ENCODE measurements at places on chromosomes 11 and 22.

GRCh38 chr11:12205330-12205729 lies 94.9 kb downstream of the MICAL2 start:
- DNase-seq, result no peak

- peak; percentile 12 for DNase-seq
These were observed 9.0 kb upstream of the CCT8L2 start for GRCh38 chr22:16601437-16602223.

DNA sequence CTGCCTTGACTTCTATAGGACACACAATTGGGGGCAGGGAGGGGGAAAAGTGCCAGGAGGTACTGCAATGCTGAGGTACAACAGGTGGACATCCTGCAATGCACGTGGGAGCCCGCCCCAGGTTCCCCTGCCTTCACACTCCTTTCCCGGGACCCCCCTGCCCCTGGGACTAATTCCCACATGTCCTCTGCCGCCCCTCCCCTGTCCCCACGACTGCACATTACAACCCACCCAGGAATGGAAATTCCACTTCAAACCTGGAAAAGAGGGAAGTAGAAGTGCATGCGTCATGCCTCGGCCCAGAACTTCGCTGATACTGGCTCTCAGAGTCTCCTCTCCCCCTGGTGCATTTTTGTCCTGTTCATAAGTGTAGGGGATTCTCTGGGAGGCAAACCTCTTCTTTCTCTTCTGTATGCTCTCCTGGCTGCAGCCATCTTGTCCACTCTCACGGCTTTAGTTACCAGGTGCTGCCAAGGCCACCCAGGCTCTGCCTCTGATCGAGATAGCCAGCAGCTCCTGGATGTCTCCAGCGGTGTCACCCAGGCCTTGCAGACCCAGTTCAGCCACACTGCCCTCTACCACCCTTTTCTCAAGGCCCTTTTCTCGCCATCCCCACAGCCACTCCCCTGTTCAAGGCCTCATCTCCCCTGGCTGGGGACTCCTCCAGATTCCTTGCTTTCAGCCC lies 43.7 kb downstream of the GDPD5 start:
- peak; percentile 19 for DNase-seq

DNA sequence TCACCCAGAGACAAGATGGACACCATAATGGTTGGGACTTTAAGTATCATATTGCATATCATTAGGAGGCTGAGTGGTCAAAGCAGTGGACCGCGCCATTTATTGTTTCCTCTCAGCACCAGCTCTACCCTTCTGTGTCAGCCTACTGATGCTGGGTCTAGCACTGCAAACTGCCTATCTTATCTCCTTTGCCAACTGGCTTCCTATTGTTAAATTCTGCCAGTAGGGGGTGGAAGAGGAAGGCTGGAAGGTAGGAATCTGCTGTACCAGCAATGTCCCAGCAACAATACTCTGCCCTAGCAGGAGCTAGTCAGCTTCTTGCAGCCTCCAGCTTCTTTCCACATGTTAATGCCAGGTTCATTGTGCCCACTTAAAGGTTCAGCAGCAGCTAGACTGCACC lies 367.1 kb upstream of the PDGFD start:
- peak; percentile 4 for DNase-seq

GRCh38 chr11:8192896-8193209 lies 24.0 kb upstream of the RIC3 start:
- no peak for DNase-seq

Data from erythroblast (primary cell).